ENCODE measurements at places on chromosomes 6 and 20. TPM values are rescaled to one million over a fixed set of nuclear protein-coding genes. Genes with fewer than 3 reads are reported as not detected.

GRCh38 chr6:45326698-45327417 is 1.3 kb upstream of the RUNX2 start:
- no peak for DNase-seq

GRCh38 chr6:156863504-156863903 is 86.3 kb downstream of the ARID1B start:
- no peak for DNase-seq

DNA sequence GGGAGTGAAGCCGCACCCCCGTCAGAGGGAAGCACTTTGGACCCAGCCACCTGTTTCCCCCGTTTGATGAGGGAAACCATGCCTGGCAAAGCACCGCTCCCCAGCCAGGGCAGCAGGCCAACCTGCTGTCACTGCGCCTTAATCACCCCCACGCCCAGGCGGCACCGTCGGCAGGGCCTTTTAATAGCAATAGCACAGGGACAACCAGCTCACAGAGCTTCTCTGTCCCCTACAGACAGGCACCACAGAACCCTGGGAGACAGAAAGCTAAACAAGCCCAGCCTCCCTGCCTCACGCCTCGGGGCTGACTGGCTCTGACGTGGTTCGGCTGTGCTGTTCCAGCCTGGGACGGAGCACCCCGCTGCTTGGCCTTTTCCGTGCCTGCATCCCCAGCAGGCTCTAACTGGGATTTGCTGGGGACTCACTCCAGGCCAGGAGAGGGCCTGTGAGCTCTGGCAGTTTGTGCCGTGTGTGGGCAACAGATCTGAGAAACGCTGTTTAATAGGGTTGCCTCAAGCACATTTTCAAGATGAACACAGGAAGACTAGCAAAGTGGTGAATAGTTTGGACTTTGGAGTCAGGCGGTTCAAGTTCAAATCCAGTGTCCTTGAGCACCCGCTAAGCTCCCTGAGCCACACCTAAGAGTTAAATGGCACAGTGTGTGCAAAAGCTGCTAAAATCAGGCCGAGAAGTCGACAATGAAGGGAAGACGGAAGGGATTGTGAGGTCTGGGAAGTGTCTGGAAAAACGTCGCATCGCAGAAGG is 223.8 kb downstream of the NRN1 start:
- DNase-seq = no peak

DNA sequence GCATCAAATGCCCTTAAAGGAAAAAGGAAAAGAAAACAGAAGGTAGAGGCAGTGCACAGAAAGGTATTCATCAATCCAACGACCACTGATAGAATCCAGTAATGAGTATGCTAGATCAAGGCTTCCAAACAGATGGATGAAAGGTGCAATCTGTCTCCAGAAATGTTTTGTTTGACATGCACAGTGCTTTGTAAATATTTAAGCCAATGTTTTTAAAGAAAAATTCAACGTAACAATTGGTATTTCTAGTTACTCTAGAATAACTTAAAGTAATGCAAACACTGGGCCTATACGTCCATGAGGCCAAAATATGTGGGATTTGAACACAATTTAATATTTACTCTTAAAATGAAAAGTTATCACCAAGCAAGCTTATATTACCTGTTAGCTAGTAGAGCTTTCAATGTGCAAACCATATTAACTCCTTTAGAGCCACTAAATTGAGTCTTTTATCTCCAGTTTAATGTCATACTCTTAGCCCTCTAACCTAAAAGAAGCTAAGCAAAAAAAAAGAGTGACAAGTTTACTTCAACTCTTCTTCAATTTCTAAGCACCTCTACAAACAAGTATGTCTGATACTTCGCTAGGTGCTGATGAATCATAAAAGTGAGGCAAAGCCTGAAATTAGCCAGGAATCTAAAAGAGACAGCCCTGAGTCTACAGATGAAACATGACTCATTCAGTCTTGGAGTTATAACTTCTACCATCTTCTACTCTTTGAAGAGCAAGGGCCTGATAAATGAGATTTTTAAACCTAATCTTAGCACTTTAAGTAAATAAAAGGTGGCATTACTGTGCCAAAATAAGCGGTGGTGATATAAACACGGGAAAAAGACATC is 169.8 kb downstream of the PTPRK start:
- DNase-seq = no peak

DNA sequence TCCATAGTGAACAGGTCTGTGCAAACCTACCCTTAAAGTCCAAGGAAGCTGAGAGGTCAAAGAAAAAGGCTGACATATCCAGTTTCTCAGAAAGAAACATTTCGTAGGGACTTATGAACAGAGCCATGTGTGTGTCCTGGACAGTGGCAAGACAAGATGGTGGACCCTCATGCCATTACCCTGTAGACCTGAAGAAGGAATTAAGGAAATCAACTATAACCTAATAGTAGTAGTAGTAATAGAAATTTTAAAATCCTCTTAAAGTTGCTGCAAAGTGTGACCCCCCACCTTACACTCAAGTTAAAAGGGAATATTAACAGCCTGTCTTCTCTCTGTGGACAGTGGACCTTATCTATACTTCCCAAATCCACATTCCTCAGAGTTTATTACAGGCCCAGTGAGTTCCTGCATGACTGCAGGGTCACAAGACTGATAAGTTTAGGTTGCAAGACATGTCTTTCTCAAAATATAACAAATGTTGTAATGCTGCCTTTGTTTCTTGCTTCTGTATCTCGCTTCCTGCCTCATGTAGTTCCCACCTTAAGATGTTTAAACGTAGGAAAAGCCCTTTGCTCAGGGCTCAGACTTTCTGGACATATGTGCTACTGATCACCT is 10.6 kb downstream of the IL22RA2 start:
- DNase-seq = no peak

- no peak for DNase-seq
Measured at GRCh38 chr6:34027445-34027936, 118.4 kb downstream of the GRM4 start.

- no peak for DNase-seq
Measured at GRCh38 chr6:21748343-21749056, 154.9 kb downstream of the SOX4 start.

GRCh38 chr6:162525181-162525580 is 202.4 kb downstream of the PRKN start:
- DNase-seq = no peak

GRCh38 chr6:132961122-132961521 is 146.8 kb downstream of the RPS12 start:
- no peak for DNase-seq

DNA sequence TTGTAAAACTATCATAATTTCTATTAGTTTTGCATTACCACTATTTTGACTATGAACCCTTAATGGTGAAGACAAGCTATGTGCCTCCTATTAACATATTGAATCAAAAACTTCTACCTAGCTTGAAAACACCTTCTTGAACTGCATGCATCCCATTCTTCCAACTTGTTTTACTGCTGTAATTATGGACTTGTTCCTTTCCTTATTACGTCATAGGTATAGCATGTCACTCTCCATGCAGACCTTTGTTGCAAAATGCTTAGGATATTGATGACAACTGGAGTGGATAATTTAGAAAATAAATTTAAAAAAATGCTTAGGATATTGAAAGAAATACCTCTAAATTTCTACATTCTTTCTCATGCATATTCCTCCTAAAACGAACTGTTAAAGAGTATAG is 219.3 kb downstream of the KCNQ5 start:
- no peak for DNase-seq

- DNase-seq = no peak
Measured at GRCh38 chr6:72650081-72650745, 28.3 kb downstream of the KCNQ5 start.

GRCh38 chr6:169847901-169848311 is 96.5 kb downstream of the ERMARD start:
- no peak for DNase-seq

DNA sequence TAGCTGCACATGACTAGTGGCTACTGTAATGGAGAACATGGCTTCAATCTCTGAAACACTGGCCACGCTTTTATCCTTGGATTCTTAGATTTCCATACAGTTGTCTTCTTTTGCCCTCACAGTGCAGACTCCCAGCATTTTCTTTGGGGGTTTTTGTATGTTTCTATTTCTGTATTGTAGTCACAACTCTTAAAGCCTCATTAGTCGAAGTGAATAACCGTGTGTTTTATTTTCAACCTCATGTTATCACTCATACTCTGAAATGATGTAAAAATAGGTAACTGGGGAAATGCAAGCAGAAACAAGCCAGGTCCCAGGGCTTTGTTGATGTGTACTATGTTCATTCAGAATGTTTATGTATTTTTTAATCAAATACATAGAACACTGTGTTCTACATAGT is 162.9 kb downstream of the JARID2 start:
- DNase-seq = no peak

Gene RFX6
- polyA plus RNA-seq = not detected

Gene ZSCAN31
- 12.0 TPM for polyA plus RNA-seq

Gene HSPA12B
- 11.5 TPM for polyA plus RNA-seq

Gene ELOVL4
- 4.0 TPM for polyA plus RNA-seq

Gene ANKEF1
- 8.9 TPM for polyA plus RNA-seq

Gene FAM209B
- 0.55 TPM for polyA plus RNA-seq

Gene TSPYL1
- 103 TPM for polyA plus RNA-seq

Gene SIM1
- 29.8 TPM for polyA plus RNA-seq

Gene CYP24A1
- polyA plus RNA-seq = 2.9 TPM

Gene HLA-DRB5
- polyA plus RNA-seq = 6.3 TPM

Measured in left kidney (tissue), 8 donors.